ENCODE measurements at places on chromosomes 2 and 18. TPM values are rescaled to one million over a fixed set of nuclear protein-coding genes. Genes with fewer than 3 reads are reported as not detected.
A peak's percentile ranks its signal among the peaks of the same experiment; 100 is the strongest.

DNA sequence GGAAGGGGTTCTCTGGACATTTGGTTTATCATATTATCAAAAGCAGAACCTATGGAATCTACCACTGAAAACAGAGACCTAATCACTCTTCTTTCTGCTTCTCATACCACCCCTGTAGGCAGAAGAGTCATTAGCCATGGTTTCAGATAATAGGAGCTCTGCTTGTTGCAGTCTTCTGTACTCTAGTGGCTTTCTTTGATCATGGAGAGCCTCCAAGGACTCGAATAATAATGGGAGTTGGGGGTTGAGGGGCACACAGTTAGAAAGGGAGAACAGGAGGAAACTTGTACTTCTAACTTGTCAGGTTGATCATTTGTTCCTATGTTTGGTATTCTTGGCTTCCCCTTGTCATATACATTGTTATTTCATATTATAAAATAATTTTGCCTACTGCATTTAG lies 52.3 kb upstream of the VWC2L start:
- DNase-seq = no peak

DNA sequence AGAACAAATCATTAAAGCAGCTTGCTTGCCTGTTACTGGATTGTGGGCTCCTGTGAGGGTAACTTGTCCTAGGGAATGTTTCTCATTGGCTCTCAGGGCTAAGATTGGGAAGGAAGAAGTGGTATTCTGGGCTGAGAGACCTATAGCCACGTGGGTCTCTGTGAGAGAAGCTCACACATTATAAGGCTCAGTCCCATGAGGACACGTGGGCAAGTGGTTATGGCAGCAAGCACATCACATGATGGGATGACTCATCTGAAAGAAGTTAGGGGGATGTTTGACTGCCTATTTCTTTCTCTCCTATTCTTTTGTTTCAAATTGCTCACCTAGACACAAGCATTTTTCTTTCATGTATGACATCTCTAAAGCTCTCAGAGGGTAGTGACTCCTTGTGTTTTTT lies 418.0 kb upstream of the ST6GAL2 start:
- no peak for DNase-seq

DNA sequence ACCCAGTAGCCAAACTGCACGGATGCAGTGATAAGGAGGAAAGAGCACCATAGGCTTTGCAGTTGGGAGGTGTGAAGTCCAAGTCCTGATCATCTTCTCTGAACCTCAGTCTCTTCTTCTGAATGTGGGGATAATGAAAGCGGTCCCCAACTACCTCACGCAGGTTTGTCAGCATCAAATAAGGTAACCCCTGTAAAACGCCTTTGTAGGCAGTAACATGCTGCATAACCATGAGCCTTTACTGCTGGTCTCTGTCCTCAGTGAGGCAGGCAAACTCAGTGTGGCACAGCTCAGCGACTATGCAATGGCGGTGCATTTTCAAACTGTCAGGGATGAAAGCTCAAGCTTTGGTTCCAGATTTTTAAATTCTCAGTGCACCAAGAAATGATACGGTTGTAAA lies 46.1 kb downstream of the DNMT3A start:
- no peak for DNase-seq

DNA sequence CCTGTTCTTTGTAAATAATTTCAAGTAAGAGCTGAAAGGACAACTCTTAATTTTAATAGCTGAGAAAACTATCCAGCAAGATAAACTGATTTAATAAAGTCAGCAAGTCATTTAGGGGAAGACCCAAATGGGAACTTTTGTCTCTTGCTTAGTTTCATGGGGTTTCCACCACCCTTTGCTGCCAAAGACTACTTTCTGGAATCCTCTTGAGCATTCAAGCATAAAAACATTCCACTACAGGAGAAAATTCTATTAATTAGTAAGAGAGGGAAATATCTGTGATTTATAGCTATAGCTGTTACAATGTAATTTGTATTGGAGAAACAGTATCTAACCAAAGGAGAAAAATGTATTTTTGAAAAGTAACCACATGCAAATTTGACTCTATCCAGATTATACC lies 20.6 kb downstream of the EFEMP1 start:
- DNase-seq = no peak

DNA sequence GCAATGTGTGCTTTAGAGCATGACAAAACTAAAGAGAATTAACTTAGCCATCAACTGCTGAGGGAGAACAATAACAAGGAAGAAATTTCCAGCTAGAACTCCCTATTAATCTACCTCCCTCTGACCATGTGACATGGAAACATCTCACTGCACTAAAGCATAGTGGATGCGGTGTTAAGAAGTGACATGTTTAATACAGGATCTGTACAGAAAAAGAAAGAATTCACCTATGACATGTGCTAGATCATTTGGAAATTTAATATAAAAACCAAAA lies 202.3 kb upstream of the KLHL14 start:
- DNase-seq = no peak

GRCh38 chr18:24536326-24536725 lies 75.9 kb downstream of the HRH4 start:
- DNase-seq = no peak

- DNase-seq = no peak
These were observed 76.9 kb upstream of the PAPOLG start for GRCh38 chr2:60679036-60679780.

- no peak for DNase-seq
These were observed 109.8 kb downstream of the DDX1 start for GRCh38 chr2:15701341-15701907.

DNA sequence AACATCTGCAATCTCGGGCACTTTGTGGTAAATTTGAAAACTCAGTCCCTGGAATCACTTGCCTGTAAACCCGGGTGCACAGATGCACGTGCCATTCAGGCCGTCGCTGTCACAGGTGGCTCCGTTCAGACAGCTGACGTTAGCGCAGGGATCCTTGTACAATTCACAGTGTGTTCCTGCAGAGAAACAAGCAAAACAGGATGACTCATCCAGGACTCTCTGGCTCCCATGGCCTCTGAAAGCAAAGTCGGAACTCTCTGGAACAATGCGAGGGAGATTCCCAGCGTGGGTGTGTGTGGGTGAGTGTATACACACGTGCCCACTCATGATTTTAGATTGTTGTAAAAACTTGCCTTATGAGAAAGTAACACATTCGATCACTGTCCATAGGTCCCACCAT lies 136.1 kb upstream of the PID1 start:
- DNase-seq = peak; percentile 91

GRCh38 chr2:218733171-218734021 lies 22.8 kb downstream of the TTLL4 start:
- peak; percentile 30 for DNase-seq

- no peak for DNase-seq
These were observed 33.7 kb upstream of the MCM6 start for GRCh38 chr2:135909976-135910375.

- DNase-seq = no peak
These were observed 380.6 kb downstream of the TGIF1 start for GRCh38 chr18:3830604-3831003.

GRCh38 chr2:162661618-162662017 lies 176.9 kb downstream of the KCNH7 start:
- DNase-seq = no peak

- no peak for DNase-seq
These were observed 181.5 kb upstream of the ID2 start for GRCh38 chr2:8500124-8501054.

DNA sequence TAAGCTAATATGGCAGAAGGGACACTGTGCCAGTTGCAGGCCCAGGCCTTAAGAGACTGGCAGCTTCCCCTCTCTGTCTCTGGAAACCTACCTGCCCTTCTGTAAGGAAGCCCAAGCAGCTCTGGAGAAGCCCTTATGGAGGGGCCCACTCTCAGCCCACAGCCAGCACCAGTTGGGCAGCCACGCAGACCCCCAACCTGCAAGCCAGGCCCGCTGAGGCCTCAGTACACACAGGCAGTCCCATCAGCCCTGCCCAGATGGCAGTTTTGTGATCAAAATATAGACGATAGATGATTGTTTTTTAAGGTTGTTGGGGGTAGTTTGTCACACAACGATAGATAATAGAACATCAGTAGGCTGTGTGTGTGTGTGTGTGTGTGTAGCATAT lies 36.8 kb upstream of the ALPP start:
- DNase-seq = no peak

DNA sequence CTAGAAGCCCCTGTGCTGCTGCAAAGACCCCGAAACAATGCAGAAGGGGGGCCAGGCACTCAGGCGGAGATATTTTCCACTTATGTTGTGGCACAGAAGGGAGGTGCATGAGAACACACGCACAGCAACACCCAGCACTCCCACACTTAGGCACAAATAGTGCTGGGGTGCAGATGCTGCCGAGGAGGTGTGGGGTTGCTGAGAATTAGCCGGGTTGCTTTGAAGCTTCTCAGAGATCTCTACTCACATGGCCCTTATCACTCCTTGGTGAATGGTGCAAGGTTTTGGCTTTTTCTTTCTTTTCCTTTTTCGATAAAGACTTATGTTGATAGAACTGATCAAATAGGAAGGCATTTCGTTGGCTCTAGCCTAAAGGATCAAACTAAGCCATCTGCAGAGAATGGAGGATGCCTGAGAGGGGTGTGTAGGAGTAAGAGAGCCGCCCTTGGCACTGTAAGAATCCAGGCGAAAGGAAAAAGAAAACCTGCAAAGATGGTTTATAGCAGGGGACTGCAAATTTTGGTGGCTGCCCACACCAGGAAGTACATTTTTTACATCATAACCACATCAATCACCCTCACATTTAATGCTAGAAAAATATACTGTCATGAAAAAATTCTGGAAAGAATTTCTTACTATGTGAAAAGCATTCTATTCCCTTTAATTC lies 27.9 kb upstream of the FHL2 start:
- DNase-seq = no peak

CFAP221 gene
- total RNA-seq = 5.4 TPM

MC2R gene
- not detected for total RNA-seq

TXNDC2 gene
- total RNA-seq = not detected

TSPYL6 gene
- not detected for total RNA-seq

SNORC gene
- 7.7 TPM for total RNA-seq

CRYGC gene
- not detected for total RNA-seq

SLC35G4 gene
- total RNA-seq = not detected

RABL2A gene
- total RNA-seq = 28.9 TPM

HOXD1 gene
- 0.40 TPM for total RNA-seq
